ENCODE measurements at places on chromosomes 1 and 21.

DNA sequence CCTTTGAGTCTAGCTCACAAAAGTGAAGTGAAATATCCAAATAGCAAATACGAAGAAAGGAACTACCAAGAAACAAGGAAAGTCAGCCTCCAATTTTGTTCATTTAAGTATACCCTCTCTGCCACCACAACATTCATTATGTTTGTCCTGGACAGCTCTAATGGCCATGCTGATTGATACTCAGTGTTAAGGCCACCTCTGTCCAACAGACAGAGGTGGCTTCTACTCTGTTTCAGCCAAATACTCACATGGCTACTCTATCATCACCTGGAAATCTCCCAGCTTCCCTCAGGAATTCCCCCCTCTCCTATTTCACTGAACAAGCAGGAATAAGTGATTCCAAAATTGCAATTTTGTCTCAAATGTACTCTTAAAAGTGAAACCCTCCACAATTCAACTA is 10.7 kb downstream of the APP start:
- no peak for DNase-seq

DNA sequence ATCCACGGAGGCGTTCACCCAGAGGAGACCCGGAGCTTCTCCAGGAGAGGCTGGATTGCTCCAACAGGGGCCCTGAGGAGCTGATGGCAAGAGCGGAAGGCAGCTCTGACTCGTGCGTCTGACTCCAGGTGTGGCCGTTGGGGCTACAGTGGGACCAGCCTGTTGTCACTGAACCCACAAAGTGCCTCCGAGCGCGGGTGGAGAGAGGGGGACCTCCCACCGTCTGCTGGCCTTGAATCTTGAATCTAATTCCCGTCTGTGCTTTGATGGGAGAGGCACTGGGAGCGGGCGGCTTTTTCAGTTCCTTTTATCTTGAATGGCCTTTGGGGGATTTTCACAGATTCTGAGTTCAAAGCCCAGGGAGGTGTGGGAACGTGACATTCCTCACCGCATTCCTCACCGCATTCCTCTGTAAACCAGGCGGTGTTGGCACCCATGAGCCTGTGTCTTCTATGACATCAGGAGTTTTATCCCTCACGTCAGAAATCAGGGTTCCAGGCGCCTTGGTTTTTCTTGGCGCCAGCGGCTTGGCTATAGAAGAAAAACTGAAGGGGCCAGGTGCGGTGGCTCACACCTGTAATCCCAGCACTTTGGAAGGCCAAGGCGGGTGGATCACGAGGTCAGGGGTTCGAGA is 39.2 kb upstream of the COL18A1 start:
- no peak for DNase-seq

DNA sequence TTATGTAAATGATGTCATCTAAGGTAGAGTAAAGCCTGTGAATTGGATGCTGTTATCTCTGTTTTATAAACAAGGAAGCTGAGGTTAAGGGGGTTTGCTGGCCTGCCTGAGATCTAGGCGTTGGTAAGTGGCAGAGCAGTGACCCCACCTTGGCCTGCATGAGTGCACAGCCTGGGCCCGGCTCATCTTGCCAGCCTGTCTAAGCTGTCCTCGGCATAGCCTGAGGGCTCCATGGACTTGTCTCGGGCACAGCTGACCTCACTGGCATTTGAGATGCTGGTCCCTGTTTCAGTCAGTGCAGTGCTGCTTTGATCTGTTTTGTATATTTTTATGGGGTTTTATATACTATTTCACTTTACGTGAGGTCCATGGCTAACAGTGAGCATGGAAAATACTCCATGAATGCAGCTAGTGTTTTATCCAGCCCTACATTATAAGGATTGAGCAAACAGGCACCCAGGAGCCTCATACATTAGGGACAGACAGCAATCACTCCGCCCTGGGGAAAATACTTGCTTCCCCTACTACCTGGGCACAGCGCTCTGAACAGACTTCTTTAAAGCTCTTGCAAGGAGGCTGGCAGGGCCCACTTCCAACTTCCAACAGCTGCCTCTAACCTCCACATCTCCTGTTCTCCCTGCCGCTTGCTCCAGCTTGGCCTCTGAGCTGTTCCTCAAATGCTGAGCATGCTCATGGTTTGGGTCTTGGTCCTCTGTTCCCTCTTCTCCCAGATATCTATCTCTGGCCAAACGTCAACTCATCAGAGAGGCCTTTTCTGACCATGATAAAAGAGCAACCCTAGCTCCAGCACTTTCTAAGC is 150.6 kb upstream of the HMGB4 start:
- no peak for DNase-seq

- no peak for DNase-seq
Observed at GRCh38 chr21:29419422-29419821, 120.7 kb downstream of the BACH1 start.

DNA sequence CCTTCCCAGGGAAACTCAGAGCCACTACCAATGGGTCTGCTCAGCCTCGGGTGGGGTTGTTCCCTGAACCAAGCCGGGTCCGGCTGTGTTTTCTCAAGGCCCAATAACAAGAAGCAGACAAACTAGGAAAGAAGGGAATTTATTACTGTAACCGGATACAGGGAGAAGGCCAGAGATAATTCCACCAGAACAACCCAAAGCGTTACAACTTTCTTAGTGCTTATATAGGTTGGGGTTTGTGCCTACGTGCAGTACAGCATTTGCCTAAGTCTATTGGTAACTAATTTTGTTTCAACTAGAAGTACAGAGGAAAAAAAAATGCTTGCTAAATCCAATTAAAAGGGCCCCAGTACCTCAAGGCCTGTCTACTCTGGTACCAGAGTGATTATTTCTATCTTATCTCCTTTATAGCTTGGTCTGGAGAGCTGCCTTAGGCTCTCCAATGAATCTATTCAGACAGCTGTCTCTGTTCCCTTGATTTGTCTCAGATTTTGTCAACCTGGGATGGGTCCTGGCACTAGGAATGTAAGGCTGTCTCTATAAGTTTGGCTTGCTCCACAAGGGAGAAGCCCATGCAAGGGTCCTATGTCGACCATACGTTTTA is 57.3 kb upstream of the CCDC190 start:
- DNase-seq, result no peak

DNA sequence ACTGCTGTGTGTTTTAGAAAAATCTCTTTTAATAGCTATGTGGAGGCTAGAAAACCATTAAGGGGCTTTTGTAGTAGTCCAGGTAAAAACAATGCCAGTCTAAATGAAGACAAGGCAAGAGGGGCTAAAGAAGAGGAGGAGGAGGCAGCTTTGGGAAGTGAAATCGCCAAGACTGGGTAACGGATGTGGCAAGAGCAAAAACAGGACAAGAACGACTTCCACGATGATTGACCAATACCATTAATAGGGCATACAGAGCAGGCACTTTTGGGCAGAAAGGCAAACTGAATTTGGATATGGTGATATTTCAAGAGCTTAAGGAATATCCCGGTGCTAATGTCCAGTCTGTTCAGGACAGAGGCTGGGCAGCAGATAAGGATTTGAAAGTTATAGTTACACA is 22.0 kb downstream of the COA6 start:
- no peak for DNase-seq

GRCh38 chr21:31356440-31356839 is 12.4 kb upstream of the TIAM1 start:
- no peak for DNase-seq

GRCh38 chr1:119632841-119633240 is 15.2 kb downstream of the ZNF697 start:
- no peak for DNase-seq

DNA sequence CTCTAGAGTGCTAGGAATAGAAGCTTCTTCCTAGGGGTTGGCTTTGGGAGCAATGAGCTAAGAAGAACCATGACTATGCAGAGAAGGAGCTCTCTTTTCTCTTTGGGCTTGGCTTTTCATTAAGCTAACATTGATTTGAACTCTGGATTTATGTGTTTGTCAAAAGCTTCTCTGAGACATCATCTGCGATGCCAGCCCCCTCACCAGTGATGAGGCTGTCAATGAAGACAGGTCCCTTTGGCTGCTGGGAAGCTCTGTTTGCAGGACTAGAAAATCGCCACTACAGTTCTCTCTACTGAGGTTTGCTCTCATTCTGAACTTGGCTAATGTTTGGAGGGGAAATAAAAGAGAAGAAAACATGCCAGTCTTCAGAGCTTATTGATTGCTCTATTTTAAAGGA is 185.0 kb downstream of the PCP4 start:
- DNase-seq, result no peak

GRCh38 chr1:206501881-206502280 is 5.5 kb upstream of the RASSF5 start:
- no peak for DNase-seq

DNA sequence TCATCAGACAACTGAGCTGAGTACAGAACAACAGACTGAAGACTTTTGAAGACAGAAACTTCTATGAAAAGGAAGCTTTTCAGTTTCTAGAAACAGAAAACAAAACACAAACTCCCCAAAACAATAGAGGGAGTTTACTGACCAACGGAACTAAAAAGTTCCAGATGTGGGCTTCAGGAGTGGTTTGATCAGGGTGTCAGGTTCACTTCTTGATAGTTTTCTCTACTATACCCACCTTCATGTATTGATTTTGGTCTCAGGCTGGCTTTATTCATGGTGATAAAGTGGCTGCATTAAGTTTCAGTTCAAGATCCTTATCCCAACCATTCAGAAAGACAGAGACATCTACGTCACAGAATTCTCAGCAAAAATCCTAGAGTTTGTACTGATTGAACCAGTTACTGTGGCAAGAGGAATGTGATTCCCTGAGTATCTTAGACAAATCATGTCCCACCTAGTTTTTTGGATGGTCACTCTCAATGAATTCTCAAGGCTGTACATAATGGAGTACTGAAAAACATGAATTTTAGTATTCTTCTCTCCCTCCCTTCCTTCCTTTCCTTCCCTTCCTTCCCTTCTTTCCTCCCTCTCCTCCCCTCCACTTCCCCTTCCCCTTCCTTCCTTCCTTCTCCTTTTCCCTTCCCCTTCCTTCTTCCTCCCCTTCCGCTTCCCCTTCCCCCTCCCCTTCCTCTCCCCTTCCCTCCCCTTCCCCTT is 680.5 kb downstream of the PTPRU start:
- DNase-seq, result no peak

GRCh38 chr21:42666023-42666747 is 12.8 kb downstream of the PDE9A start:
- no peak for DNase-seq

GRCh38 chr1:201511396-201511940 is 4.5 kb upstream of the CSRP1 start:
- no peak for DNase-seq

- DNase-seq, result no peak
Observed at GRCh38 chr1:230123280-230124185, 56.5 kb downstream of the GALNT2 start.

DNA sequence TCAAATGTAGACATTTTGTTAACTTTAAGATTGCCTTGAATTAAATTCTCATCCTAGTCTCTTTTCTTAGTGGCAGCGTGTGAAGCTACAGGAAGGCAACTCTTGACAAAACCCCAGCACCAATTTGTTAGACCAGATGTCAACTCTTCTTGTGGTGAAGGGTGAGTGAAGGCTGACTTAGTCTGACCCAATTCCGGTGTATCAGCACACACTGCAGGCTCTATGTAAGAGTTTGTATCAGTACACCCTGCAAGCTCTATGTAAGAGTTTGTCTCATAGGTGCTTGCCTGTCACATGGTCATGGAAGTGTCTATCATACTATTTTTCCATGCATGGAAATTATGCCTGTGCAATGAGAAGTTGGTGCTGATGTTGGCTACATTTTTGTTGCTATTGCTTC is 16.8 kb downstream of the CR2 start:
- DNase-seq, result no peak

DNA sequence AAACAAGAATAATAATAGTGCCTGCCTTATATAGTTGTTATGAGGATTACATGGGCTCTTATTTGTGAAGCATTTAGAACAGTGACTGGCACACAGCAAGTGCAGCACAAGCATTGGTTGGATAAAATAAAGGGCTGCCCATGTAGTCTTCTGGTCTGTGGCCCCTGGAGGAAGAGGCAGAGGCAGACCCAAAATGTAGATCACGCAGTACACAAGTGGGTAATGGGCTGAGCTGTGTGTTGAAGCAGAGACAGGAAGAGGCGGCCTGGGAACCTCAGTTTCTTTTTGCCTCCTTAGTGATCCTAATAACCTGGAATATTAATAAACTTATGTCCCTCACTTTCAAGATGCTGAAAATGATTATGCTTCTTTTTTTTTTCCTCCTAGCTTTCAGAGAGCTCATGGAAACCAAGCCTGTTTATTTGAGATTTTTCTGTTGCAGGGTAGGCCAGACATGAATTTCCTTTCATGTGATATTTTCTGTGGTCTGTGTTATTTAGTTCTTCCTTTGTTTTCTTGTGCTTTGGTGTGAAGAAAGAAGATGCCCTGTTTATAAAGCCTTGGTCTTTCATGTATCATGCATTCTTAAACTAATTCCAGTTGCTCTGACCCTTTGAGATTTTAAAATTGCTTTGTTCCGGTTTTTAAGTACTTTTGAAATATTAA is 42.5 kb downstream of the LRRC8D start:
- no peak for DNase-seq

- no peak for DNase-seq
Observed at GRCh38 chr1:231869364-231869763, 242.8 kb downstream of the DISC1 start.

- no peak for DNase-seq
Observed at GRCh38 chr21:35294231-35294898, 245.3 kb upstream of the RUNX1 start.

GRCh38 chr1:8023287-8023994 is 2.7 kb downstream of the ERRFI1 start:
- no peak for DNase-seq

GRCh38 chr1:94541246-94542087 is at the start of gene F3:
Gene F3, minus strand, starts transcription at chr1:94541759. Its CDS starts 123 bp downstream, at chr1:94541636.
- DNase-seq, result peak; percentile 13

Measured in activated CD4-positive, CD25-positive, alpha-beta regulatory T cell (primary cell).